ENCODE measurements at places on chromosomes 6 and 20.

DNA sequence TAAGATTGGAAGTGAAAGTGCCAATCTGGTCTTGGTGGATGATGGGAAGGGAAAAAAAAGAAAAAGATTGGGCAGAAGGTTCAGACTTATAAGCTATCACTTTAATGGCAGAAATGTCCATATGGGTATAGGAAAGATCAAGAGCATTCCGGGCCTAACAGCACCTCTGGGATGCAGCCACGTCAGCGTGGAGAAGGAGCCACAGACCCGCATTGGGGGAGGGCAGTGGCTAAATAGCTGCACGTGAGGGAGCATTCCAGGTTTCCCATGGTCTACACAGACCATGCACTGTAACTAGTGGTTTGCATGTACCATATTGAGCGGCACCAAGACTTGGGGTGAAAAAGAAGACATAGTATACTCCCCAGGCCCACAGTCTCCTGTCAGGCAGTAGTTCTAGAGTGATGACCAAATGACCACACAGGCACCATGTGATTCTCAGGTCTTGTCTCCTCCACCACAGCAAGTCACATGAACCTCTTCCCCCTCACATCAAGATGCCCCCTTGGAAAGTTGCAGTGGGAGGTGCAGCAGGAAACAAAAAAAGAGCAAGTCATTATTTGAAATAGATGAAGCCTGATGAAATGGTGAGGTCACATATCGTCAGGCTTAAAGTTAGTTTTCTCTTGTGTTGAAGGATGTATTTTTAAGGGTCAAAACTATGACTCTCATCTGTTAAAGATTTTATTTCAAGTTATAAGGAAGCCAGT lies 94.4 kb upstream of the TNFAIP3 start:
- no peak for DNase-seq

DNA sequence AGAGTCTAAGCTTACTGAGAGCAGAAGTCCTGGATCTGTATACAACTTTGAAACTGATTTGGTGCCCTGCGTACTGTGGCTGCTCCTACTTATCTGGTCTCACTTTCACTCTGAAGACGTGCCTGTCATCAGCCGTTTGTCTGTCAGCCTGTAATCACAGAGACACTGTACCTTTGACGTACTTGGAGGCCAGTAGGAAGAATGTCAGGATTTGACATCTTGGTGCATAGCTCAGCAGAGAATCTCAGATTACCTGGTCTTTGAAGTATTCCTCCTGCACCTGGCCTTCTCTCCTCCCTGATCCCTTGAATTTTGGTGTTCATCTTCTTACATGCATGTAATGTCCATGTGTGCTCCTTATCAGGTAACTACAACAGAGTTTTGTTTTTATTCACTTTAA lies 37.7 kb downstream of the DSE start:
- no peak for DNase-seq

DNA sequence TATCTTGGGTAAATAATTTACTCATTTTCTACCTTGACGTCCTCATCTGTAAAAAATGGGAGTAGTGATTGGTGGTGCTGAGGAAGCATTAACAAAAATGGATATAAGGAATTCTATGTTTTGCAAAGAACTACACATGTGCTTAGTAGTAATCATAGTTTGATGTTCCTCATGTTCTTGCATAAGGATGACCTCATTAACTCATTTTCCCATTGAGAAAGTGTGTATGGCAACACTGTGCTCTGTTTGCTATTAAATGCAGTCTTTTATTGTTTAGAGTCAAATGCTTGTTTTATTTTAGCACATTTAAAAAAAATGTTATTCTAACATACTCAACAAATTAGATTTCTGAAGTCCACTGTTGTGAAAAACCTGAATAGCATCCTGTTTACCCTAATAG lies 211.2 kb upstream of the RSPO3 start:
- DNase-seq, result no peak

- no peak for DNase-seq
These were observed 995.9 kb upstream of the ADGRB3 start for GRCh38 chr6:67639161-67639560.

GRCh38 chr20:3613821-3614440 lies 49.3 kb downstream of the GFRA4 start:
- DNase-seq, result no peak

DNA sequence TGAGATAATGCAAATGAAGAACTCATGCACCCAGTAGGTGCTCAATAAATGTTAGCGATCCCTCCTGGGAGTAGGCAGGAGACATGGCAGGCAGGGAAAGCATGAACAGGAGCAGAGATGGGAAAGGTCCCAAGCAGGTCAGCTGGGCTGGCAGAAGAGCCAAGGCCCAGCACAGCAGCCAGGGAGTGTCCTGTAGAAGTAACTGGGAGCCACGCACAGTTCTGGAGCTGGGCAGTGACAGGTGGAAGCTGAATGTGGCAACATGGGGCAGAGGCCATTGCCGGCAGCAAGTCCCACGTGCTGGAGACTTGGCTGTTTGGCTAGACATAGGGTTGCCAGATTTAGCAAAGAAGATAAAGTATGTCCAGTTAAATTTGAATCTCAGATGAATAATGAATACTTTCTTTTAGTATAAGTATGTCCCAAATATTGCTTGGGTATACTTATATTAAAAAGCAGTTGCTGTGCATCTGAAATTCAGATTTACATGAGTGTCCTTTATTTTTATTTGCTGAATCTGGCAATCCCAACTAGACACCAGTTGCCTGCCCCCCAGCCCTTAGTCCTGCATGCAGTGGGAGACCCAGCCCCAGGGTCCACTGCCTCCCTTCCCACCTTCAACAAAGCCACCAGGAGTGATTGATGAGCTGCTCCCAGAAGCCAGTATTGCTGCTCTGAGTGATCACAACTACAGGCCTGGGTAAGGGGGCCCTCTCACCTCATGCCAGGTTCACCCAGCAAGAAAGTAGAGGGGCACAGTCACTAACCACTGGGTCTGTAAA lies 3.7 kb upstream of the LPIN3 start:
- no peak for DNase-seq

DNA sequence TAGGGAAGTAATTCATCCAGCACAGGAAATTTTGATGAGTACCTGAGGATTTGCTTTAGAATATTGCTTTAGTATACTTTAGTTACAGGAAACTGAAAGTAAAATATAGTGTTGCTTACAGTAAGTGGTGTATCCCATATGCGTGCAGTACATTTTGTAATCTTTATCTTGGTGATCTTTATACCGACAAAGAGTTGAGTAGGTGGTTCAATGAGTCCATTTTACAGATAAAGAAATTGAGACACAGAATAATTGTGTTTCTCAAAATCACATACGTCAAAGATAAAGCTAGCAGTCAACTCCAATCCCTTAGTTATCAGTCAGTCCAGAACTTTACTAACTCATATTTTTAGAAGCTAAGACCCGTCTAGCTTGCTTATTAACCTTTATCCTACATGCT lies 65.8 kb upstream of the E2F3 start:
- DNase-seq, result no peak

DNA sequence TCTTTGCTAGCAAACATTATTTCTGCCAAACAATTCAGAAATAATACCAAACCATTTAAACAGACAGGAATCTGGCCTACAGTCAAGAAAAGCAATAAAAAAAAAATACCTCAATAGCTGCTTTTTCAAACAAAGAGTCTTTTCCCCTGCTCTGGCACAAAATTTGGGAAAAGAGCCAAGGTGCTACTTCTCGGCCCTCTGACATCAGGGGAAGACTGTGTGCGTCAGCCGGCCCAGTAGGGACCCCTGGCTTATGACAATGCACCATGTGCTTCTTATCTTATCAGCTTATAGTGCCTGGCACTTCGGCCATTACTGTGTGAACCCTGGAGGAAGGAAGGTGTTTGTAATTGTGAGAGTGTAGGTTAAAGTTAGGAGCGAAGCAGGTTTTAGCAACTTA lies 89.4 kb downstream of the PDE10A start:
- no peak for DNase-seq

- DNase-seq, result no peak
These were observed 27.1 kb downstream of the NAPB start for GRCh38 chr20:23393996-23394775.

DNA sequence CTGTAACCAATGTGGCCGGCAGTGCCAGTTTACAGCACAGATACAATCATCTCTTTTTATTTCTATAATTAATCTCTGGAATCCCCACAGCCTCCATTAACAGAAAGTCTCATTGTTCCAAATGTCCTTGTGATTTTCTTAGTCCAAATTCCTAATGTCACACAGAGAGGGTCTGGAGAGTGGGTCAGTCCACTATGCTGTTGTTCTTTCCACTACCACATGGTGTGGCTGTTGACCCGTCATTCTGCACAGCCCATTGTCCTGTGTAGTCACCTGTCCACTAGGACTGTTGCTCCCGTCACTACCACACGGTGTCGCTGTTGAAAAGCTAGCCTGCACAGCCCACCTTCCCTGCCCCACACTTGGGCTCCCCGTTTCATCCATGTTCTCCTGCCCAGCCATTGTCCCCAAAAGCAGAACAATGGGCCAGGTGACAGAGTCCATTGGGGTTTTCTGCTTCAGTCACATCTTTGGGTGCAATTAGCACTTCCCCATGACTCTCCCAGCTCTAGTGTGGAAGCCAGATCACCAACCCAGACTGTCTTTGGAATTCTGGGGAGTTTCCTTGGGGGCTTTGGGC lies 8.6 kb upstream of the LBP start:
- DNase-seq, result no peak

GRCh38 chr6:141048451-141048850 lies 1084.3 kb upstream of the GJE1 start:
- no peak for DNase-seq

DNA sequence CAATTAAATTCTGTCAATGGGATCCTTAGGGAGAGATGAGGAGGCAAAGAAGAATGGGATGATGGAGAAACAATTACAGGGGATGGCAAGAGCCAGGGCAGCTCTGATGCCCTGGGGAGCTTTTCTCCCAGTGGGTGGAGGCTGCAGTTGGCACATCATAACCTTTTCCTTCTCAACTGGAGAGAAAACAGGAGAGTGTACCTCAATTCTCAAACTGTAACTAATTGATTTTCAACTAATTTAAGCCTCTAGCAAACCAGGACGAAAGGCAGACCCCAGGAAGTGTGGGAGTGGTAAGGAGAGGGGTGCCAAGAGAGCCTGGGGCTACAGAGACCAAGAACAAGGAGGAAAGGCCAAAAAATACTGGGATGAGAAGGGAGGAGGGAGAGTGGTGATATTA lies 5.7 kb downstream of the BMP5 start:
- no peak for DNase-seq

- DNase-seq, result no peak
These were observed 51.1 kb downstream of the RCAN2 start for GRCh38 chr6:46440141-46440540.

DNA sequence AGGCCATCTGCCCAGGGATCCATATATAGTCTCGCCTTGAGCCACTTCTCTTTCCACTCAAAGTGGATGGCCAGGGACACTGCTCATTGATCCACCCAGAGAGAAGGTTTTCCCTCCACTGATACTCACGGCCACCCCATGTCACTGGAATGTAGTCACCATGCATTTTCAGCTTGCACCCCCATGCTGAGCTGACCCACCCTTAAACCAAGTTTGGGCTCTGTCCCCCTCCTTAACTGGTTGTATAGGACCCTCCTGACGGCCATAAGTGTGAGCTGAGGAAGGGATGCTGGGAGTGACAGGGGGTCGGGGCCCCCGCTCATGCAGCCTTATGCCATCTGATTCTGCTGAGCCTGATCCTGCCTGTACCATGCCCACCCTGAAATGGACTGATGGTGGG lies 25.7 kb downstream of the SUMO4 start:
- DNase-seq, result no peak

- DNase-seq, result no peak
These were observed 21.4 kb upstream of the CITED2 start for GRCh38 chr6:139395891-139396301.

DNA sequence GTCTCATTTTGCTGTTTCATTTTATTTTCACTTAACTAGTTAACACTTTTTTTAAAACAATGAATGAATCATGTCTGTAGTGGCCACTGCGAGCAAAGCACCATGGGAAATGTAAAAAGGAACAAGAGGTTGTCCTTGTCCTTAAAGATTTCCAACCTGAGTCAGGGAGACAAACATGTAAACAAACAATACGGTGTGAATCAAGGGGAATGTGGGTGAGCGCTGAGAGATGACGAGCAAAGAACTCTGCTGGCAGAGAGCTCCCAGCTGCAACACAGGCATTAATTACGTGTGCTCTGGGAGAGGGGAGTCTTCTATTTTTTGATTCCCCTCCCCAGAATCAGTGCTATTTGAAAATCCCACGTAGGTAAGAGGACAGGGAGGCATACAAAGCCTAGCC lies 84.3 kb downstream of the ATXN1 start:
- no peak for DNase-seq

DNA sequence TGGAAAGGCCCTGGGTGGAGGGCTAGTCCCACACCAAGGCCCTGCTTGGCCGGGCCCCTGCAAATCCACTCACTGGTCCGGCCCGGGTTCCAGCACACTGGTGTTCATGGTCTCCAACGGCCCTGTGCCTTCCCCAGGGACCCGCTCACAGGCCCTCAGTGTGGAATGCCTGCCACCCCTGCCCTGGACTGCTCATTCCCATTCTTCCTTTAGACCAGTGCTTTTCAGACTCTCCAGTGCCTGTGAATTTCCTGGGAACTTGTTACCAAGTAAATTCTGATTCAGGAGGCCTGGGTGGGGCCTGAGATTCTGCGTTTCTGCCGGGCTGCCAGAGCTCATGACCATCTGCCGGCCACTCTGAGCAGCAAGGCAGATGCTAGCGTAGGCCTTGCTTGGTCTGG lies 5.7 kb upstream of the PXDC1 start:
- DNase-seq, result no peak

DNA sequence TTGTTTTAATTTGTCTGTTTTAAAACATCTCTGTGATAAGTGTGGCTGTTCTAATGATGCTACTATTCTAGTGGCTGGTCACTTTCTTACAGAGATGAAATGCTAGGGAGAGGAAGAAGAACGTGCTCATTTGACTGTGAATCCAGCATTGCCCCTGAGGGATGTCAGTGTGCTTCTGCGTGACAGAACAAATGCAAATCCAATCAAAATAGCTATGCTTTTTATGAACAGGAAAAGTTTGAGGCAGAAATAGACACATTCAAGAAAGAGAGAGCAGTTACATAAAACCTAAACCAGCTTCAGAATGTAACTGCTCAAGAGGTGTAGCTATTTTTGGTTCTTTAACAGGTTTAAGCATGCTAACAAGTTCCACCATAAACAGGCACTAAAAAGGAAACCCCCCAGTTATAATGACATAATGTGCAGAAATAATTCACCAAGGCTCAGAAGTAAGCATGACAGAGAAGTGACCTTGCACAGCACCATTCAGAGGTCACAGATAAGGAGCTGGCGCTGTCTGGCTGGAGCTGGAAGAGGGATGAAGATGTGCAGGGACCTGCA lies 385.3 kb downstream of the EPM2A start:
- no peak for DNase-seq

GRCh38 chr6:36599791-36600209 lies 5.6 kb downstream of the SRSF3 start:
- no peak for DNase-seq

All from caudate nucleus (tissue), 63 donors.